ENCODE measurements at places on chromosomes 11 and 22.

DNA sequence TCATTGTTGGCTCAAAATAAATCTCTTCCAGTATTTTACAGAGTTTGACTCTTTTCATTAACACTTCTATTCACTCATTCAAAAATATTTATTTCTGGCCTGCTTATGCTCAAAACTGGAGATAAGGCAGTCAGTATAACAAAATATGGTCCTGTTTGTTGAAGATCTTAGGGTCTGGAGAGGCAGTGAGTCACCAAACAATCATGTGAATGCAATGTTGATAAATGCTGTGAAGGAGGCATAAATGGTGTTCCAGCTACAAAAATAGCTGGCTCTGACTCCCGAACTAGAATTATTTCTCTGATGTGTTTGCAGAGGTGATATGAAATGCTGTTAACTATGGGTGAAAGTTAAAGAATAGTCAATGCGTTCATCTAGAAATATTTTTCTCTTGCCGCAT is 390.6 kb downstream of the AASDHPPT start:
- DNase-seq: peak; percentile 78

GRCh38 chr11:48005136-48005535 is 24.8 kb downstream of the PTPRJ start:
- DNase-seq: peak; percentile 66

GRCh38 chr22:20946080-20946986 is 20.7 kb upstream of the AIFM3 start:
- DNase-seq: peak; percentile 23

- peak; percentile 65 for DNase-seq
These were observed 27.8 kb upstream of the PPARA start for GRCh38 chr22:46122511-46122971.

GRCh38 chr11:9972989-9973388 is 309.1 kb downstream of the SWAP70 start:
- DNase-seq: peak; percentile 85

GRCh38 chr11:106520146-106520912 is 442.9 kb downstream of the AASDHPPT start:
- DNase-seq: no peak

GRCh38 chr11:28730889-28731288 is 622.7 kb downstream of the METTL15 start:
- DNase-seq: no peak

GRCh38 chr11:26150031-26150430 is 181.9 kb upstream of the ANO3 start:
- DNase-seq: no peak

GRCh38 chr11:19426011-19426755 is 185.4 kb upstream of the E2F8 start:
- no peak for DNase-seq

DNA sequence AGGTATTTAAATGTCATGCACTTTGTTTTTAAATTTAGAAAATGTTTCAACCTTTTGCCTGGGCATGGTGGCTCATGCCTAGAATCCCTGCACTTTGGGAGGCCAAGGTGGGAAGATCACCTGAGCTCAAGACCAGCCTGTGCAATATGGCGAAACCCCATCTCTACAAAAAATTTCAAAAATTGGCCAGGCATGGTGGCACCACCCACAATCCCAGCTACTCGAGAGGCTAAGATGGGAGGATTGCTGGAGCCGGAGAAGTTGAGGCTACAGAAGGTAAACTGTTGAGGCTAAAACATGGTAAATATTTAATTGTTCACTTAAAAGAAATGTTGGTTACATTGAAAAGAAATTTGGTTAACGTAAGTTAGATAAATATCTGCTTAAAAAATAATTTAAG is 108.4 kb upstream of the IGLL5 start:
- DNase-seq: no peak

DNA sequence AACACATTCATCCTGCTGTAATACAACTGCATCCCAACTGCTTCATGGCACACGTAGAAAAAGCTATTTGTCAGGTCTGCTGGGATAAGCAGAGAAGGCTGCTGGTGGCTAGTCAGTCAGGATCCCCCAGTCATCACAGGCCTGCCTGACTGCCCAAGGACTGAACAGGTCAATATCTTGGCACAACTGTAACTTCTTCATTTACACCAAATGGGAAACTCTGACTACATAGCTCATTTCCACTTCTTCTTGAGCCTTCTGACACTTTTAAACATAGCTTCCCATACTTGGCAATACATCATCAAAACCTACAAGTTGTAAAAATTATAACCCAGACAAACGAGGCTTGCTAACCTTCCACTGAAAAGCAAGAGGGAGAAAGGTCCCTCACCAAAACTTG is 2.8 kb downstream of the TMEM9B start:
- no peak for DNase-seq

- no peak for DNase-seq
These were observed 105.5 kb downstream of the DSCAML1 start for GRCh38 chr11:117691516-117691915.

- DNase-seq: peak; percentile 30
These were observed 28.1 kb upstream of the MN1 start for GRCh38 chr22:27829620-27830019.

GRCh38 chr11:67434395-67434881 is 3.0 kb downstream of the PTPRCAP start:
- no peak for DNase-seq

DNA sequence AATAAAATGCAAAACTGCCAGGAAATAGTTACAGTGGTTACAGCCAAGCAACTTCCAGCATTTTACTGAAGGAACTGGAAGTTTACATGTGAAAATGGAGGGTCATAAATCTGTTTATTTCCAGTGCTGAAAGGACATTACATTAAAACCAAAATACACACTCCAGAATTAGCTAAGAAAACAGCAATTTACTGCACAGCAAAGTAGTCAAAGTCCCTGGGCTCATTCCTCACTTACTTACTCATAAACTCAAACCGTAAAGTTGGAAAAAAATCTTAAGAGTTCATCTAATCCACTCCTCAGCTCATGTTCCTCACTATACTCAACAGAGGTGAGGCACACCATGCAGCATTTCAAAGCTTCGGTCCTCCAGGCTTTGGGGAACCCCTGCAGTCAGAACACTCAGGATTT is 17.4 kb downstream of the CTSC start:
- peak; percentile 72 for DNase-seq

- no peak for DNase-seq
These were observed 435.0 kb upstream of the CADM1 start for GRCh38 chr11:115939104-115939730.

DNA sequence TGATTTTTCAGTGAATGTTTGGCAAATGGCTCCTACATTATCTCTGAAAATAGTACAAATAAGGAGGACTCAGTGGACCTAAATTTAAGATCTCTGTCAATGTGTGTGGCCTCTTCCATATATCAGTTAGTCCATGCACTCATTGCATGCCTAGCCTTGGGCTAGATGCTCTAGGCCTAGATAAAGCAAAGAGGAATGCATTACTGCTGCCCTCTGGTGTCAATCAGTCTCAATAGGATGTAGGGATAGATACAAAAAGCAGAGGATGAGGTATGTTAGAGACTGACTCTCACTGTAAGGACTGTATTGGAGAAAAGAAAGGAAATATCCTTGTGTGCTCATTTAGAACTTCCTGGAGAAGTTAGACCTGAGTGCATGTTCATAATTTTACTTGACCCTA is 42.0 kb downstream of the MS4A2 start:
- DNase-seq: peak; percentile 5

GRCh38 chr11:40921246-40921645 is 538.2 kb downstream of the LRRC4C start:
- DNase-seq: no peak

DNA sequence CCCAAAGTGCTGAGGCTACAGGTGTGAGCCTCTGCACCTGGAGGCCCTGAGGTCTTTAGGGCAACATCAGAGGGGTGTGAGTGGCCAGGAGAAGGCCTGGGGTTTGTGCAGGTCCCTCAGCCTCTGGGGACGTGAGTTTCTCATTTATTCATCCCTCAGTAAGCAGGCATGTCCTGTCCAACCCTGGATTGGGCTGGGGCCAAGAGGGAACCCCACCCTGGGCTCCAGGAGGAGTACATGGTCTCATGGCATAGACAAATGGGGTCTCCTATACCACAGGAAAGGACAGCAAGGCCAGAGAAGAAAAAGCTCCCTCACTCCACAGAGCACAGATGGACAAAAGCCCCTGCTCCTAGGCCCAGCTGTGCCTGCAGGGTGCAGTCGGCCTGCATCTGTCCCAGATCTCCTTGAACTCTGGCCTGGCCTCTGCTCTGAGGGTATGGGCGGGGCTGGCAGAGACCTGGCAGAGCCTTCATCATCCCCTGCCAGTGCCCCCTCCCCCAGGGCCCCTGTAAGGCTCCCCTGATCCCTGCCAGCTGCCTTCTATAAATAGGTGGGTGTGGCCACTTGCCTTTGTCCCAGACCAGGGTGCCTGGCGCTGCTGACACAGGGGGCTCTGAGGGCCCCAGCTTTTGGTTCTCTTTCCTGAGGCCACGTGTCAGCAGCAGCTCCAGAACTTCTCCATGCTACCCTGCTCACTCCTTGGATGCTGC is 34.6 kb downstream of the A4GALT start:
- no peak for DNase-seq

DNA sequence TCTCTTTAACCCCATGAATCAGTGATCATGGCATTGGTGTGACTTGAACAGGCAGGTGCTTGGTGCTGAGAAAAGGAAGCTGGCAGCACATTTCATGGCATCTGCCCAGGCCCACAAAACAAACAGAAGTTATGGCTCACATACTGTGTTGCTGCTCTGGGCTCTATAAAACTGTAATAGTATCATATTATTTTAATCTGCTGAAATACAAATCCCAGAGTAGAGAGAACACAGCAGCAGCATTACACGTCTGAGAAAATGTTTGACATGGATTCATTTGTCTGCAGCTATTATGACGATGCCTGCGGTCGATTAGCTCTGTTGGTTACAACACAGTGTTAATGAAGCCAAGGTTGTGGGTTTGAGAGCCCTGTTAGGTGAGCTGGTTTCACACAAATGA is 80.8 kb downstream of the ALX4 start:
- no peak for DNase-seq

DNA sequence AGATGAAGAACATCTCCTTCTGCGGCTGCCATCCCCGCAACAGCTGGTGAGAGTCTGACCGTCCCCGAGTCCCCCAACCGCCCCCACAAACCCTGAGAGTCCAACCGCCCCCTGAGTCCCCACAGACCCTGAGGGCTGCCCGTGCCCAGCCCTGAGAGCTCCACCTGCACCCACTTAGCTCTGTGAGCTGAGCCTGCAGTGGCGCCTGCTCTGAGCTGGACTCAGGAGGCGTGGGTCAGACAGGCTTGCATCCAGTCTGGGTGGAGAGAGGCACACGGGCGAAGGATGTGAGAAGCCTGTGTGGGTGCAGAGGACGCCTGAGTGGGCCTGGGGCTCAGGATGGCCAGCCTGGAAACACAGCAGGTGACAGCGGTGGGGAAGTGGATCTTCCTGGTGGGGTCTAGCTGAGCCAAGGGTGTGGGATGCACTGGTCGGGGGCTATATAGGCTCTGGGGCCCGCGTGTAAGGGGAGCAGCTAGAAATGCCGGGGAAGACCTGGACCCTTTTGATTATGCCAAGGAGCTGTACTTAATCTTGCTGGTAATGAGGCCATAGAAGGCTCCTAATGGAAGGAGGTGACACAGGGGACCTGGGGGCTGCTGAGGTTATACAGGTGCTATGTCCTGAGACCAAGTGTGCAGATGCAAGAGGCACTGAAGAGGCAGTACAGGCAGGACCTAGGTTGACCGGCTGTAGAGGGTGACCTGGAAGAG is 6.5 kb downstream of the MAPK8IP2 start:
- DNase-seq: no peak

- DNase-seq: no peak
These were observed 12.3 kb downstream of the DLAT start for GRCh38 chr11:112037527-112037926.

GRCh38 chr11:29260939-29261705 is 755.7 kb downstream of the KCNA4 start:
- DNase-seq: peak; percentile 67

GRCh38 chr11:118215262-118215661 is 9.5 kb downstream of the JAML start:
- DNase-seq: no peak

- DNase-seq: no peak
These were observed 1397.3 kb upstream of the TENM4 start for GRCh38 chr11:80838153-80838552.

GRCh38 chr11:123082977-123083376 is 21.0 kb upstream of the HSPA8 start:
- peak; percentile 65 for DNase-seq

DNA sequence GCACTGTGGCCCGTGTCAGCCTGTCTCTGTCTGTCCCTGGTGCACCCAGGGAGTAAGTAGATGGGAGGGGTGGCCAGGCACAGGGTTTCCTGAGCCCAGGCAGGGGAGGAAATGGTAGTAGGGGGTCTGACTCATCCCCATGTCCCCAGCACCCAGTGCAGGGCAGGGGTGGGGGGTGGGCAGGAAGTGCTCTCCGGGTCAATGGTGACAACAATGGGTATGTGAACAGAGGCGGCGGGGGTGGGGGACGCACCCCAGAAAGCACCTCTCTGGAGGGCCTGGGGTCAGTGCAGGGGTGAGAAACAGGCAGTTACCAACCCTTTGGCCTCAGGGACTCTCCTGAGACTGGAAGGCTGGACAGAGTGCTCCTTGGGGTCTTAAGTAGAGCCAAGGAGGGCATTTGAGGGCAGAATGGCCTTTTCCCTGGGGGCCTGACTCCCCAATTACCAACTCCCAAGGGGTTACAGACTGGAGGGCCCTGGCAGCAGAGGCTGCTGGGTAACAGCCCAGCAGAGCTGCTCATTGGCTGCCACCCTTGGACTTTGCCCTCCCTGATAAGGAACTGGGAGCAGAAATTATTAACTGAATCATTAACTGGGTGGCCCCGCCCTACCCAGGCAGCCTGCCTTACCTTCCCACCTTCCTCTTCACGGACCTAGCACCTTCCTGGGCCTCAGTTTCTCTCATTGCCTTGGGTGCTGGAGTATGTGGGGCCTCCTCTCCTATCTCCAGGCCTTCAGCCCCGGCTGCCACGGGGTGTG is 4.2 kb downstream of the MYRF start:
- peak; percentile 64 for DNase-seq

DNA sequence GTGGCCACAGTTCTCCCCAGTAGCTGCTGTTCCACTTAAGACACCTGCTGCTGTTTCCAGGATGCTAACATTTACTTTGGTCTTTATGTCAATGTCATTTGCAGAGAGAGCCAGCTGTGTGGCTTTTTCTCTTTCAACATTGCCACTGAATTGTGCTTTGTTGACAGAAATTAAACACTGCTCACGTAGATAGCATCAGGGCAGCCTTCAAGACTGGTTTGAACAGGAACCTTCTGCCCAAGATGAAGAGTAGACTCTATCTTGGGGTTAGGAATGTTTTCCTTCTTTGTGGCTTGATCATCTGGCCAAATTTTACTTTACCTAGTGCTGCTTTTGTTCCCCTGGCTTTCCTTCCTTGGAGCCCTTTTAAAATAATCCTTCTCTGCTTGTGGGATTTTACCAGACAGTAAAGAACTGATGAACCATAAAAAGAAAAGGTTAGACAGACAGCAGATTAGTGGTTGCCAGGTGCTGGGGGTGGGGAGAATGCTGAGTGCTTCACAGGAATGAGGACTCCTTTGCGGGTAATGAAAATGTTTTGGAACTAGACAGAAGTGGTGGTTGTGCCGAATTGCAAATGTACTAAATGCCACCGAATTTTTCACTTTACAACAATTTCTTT is 22.7 kb upstream of the XBP1 start:
- no peak for DNase-seq

- peak; percentile 33 for DNase-seq
These were observed 440.5 kb downstream of the MIAT start for GRCh38 chr22:27097933-27098332.
